ENCODE measurements at places on chromosomes 11 and 22. TPM values are rescaled to one million over a fixed set of nuclear protein-coding genes. Genes with fewer than 3 reads are reported as not detected.

Gene ROBO4
- 27.6 TPM for total RNA-seq

DNA sequence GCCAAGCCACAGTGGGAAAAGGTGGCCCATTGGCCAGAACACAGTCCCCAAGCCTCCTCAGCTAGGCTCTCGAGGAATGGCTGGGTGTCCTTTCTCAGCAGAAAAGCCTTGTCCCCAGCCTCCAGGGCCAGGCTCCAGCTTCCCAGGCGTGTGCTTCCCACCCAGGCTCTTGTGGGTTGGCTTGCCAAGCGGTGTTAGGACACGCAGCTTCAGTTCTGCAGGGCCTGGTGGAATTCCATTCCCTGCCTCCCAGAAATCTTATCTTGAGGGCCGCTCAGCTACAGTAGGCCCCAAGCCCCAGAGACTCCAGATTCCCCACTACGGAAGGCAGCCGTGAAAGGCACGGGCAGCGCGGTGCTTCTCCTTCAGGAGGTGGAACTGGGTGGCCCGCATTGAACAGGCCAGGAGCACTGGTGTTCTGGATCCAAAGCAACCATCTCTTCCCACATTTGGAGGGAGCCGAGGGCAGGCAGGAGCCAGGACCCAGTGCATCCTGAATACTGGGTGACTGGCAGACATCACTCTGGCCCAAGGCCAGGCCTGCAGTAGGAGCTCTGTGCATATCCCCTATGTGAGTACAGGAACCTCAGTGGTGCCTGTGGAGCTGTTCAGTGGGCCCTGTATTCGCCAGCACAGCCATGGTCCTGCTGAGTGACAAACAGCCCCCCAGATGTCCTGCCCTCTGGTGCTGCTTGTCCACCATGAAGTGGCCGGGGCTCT is 16.7 kb upstream of the KCNQ1OT1 start:
- peak; percentile 72 for DNase-seq

Gene SPON1
- 5.0 TPM for total RNA-seq

GRCh38 chr11:94557992-94558391 is 9.2 kb upstream of the PIWIL4 start:
- no peak for DNase-seq

- DNase-seq, result peak; percentile 68
Observed at GRCh38 chr11:12765428-12765827, 91.2 kb downstream of the TEAD1 start.

GRCh38 chr11:70353900-70354568 is 44.3 kb upstream of the CTTN start:
- no peak for DNase-seq
